ENCODE measurements at places on chromosomes 5 and 9.

- no peak for DNase-seq
These were observed 3.1 kb downstream of the OLFM1 start for GRCh38 chr9:135090547-135090946.

DNA sequence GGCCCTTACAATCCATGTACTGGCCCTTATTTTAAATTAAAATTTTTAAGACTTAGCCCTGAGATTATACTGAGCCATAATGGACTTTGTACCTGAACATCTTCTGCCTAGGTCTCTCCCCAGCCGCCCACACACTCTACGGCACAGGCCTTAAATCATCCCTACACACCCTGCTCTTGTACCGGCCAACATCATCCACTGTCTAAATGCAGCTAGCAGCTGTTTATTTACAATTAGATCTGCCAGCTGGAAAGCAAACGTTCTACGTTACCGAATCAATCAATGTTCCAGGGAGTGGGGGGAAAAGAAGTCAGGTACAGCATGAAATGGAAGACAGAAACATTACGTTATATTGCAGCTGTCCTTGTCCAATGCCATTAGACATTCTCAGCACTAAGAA is 88.4 kb upstream of the GRAMD2B start:
- no peak for DNase-seq

DNA sequence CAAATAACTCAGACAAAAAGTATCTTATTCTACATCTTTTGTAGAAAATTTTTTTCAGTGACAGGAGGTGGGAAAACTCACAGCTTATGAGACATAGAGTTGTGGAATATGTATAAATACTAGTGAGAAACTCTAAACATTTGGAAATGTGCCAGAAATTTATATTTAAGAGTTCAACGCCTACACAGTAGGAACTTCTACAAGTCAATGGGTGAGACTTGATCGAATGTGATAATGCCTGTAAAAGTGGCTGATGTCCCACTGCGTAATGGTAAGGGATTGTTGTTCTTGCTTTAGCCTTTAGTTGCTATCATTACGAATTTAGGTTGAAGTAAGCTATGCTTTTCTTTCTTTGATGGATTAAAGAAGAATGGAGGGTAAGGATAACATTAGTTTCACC is 40.0 kb upstream of the RICTOR start:
- no peak for DNase-seq

DNA sequence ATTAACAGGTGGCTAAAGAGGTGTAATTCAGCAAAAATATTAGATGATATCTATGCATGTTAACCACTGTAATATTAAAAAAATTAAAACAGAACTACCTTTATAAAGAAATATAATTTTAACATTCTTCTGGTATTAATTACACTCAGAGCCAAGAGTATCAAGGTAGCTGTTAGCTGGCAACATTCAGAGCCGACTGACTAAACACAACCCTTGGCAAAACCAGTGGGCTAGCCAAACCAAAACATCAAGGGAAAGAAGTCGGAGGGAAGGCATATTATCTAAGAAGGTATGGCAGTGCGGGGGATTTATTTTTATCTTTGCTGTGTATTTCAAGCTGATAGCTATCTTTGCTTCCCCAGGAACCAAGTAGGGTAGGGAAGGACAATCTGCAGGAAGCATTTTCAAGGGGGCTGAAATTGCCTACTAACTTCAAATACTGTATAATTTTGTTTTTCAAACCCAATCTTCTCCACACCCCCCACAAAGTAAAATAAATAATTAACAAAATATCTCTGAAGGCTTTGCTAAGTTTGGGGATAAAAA is 24.0 kb downstream of the ELL2 start:
- no peak for DNase-seq

DNA sequence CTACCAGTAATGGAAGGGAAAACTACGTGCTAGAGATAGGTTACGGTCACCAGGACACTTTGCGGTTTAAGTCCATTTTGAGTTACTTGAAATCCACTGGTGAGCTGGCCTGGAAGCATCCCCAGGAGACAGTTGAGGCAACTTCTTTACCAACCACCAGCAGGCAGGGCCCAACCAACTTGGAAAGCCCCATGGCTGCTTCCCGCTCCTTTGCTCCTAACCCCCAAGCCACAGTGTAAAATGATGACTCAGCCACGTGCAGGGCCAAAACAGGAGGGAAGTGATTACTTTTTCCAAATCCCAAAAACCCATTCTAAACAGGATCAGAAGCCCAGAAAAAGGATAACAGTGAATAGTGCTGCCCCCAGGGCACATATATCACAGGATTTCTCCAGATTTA is 87.4 kb downstream of the PAX5 start:
- no peak for DNase-seq

- DNase-seq, result no peak
These were observed 14.5 kb downstream of the SH2D3C start for GRCh38 chr9:127763918-127764384.

- DNase-seq, result no peak
These were observed 5.7 kb upstream of the ZBTB34 start for GRCh38 chr9:126854734-126855133.

GRCh38 chr5:89457411-89458331 is 574.7 kb upstream of the MEF2C start:
- no peak for DNase-seq

- DNase-seq, result no peak
These were observed 28.4 kb upstream of the GPR150 start for GRCh38 chr5:95591490-95591901.
